ENCODE measurements at places on chromosomes 16 and 17.

DNA sequence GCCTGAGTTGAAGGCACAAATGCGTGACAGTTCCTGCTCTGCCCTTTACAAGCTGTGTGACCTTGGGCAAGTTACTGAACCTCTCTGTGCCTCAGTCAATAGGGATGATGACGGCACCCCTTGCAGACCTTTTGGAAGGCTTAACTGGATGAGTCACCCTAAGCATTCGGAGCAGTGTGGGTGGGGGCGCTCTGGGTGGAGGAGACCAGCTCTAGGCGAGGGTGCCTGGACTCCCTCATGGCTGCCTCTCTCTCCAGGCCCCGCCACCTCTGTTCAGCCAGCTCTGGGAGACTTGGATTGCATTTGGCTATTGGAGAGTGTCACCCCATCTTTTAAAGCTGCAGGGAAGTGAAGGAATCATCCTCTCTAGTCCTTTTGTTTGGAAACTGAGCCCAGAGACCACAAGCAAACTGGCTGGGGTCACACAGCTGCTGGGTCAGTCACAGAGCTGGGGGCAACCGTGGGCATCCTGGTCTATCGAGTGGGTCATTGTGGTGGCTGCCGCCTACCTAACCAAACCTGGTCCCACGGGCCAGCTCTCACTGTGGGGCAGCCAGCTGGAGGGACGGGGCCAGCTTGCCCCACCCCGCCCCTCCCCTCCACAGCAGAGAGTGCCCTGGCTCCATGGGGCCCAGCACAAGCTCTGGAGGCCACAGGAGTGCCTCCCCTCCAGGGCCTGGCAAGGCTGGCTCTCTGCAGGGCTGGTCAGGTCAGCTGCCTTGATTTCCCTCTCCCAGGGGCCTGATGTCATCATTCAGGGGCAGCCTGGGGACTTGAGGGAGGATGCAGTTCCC is 20.2 kb upstream of the GSE1 start:
- DNase-seq = no peak

DNA sequence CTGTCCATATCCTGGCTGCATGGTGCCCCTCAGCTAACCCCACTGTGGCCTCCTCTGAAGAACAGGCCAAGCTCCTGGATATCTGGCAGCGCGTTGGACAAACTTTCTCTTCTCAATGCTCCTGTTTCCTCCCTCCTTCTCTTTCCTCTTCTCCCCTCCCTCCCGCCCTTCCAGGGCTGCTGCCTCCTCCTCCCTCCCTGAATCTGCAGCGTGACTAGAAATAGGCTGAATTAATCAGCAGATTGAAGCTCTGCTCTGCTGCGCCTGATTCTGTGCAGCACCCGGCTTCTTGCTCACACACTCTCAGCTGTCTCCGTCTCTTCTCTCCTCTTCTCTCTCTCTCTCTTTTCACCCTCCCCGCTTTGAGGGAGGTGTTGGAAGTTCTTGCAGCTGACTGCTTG is 19.8 kb downstream of the TMEM94 start:
- no peak for DNase-seq

GRCh38 chr17:61967729-61968128 is 39.9 kb upstream of the INTS2 start:
- DNase-seq = no peak

GRCh38 chr17:19759568-19760549 is 11.8 kb upstream of the ALDH3A1 start:
- DNase-seq = no peak

GRCh38 chr16:77805398-77805797 is 17.0 kb downstream of the VAT1L start:
- no peak for DNase-seq

DNA sequence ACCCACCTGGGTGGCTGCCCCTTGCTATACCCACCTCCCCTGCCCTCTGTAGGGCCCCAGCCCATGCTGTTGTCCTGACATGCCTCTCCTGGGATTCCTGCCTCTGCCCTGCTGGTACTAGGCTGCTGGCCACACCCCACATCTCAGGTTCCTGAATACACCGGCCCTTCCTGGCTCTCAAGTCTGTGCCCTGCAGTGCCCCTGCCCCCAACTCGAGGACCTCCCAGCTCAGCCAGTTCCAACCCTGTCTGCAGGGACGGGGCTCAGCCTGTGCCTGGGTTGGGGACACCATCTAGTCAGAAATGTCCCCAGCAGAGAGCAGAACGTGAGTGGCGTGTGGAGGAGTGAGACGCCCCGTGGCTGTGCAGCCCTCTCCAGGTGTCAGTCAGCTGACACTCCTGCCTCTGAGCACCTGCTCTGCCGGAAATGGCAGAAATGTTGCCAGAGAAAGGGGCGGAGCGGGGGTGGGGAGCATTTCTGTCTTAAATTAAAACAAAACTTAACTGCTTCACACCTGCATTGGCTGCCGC is 28.7 kb downstream of the ACSF3 start:
- DNase-seq = no peak

DNA sequence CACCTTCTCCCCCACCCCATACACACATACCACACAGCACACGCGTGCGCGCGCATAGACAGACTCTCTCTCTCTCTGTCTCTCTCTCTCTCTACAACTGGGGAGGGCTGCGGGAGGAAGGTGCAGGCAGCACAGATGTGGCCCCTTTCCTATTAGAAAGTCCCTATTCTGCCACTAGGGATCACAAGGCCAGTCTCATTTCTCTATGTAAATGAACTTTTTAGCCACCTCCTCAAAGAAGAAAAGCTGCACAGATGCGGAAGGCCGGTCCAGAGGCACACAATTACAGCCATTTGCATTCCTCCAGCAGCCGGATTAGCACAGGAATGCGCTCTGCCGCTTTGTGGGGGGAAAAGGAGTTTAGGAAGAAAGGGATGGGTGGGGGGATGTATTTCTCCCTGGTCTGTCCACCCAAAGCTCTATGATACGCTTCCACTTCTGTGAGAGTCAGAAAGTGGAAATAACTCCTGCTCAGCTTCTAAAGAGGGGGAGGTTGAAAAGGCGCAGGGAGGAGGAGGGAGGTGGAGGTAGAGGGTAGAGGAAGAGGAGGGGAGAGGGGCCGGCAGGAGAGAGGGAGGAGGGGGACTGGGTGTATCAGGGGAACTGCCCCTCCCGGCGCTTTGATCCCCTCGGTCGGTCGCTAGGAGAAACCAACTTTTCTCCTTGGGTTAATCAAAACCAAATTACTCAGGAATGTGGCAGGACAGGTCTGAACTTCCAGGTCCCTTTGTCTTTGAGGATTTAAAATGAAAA is 11.7 kb downstream of the ZFHX3 start:
- DNase-seq = no peak

- no peak for DNase-seq
Measured at GRCh38 chr17:79095345-79096055, 20.9 kb downstream of the ENGASE start.

DNA sequence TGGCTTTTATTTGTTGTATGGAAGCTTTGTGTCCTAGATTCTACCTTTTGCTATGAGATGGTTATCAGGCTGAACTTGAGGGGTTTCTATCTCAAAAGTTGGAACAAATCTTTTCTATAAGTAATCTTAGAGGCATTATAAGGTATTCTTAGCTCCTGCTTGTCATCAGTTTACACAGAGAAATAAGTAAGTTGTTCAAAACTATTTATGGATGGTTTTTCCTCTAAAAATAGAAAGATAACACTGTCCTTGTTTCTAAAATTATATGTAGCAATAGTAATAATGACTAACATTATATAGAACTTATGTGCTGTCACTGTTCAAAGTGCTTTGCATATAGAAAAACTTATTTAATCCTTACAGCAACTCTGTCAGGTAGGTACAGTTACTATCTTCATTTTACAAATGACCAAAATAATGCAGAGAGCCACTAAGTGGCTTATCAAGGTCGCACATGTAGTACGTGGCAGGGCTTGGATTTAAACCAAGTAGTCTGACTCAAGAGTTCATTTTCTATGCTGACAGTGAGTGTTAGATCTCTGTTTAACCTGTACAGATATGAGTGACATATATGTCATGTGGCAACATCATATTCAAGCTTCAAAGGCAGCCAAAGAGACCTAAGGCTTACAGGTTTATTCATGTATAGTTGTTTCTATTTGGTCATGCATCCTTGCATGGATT is 59.0 kb downstream of the PHKB start:
- DNase-seq = no peak
